EH (cell line): ENCODE measurements at places on chromosomes 3 and 15.
A peak's percentile ranks its signal among the peaks of the same experiment; 100 is the strongest.

DNA sequence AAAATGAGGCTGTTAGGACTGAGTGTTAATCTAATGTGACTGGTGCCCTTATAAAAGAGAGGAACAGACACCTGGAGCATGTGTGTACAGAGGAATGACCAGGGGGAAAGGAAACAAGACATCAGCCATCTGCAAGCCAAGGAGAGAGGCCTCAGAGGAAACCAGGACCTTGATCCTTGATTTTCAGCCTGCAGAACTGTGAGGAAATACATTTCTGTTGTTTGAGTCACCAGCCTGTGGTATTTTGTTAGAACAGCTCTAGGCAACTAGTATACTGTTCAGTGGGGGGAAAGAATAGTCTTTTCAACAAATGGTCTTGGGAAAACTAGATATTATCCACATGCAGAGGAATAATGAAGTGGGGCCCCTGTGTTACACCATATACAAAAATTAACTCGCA, 80.6 kb downstream of the CCR1 start:
- peak; percentile 92 for DNase-seq

DNA sequence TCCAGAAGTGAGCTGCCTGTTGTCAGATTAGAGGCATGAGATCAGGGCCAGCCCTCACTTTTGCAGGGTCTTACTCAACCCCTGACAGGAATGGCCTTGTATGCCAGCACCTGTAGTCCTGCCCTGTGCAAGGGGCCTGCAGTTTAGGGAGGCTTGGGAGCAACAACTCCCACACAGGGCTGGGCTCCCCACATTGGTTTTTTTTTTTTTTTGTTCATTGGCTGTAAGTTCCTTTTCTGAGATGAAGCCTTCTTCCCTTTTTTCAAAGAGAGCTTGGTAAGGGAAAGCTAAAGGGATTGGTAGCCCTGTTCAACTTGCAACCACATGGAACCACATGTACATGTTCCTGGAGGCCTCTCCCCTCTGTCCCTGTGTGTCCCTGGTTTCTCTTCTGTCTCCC, 46.4 kb downstream of the TNFAIP8L3 start:
- DNase-seq = no peak

GRCh38 chr3:4972652-4973643, 6.3 kb upstream of the BHLHE40 start:
- DNase-seq = no peak

GRCh38 chr3:87413814-87414213, 137.4 kb upstream of the POU1F1 start:
- DNase-seq = peak; percentile 36

DNA sequence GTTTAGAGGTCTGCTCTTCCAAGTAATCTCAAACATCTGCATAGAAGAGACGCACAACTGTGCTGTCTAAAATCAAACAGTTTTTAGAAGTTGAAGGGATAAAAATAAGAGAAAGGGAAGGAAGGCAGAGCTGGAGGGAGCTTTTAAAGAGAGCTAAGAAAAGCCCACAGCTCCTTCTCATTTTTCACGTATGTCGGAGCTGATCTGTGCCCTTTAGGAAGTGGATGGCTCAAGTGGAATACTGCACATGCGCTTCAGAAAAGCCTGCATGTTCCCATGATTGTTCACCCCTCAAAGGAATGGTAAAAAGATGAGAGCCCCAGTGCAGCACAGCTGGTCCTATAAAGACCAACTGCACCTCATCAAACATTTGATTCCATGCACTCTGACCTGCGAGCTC, 207.2 kb downstream of the ADAMTS17 start:
- no peak for DNase-seq

DNA sequence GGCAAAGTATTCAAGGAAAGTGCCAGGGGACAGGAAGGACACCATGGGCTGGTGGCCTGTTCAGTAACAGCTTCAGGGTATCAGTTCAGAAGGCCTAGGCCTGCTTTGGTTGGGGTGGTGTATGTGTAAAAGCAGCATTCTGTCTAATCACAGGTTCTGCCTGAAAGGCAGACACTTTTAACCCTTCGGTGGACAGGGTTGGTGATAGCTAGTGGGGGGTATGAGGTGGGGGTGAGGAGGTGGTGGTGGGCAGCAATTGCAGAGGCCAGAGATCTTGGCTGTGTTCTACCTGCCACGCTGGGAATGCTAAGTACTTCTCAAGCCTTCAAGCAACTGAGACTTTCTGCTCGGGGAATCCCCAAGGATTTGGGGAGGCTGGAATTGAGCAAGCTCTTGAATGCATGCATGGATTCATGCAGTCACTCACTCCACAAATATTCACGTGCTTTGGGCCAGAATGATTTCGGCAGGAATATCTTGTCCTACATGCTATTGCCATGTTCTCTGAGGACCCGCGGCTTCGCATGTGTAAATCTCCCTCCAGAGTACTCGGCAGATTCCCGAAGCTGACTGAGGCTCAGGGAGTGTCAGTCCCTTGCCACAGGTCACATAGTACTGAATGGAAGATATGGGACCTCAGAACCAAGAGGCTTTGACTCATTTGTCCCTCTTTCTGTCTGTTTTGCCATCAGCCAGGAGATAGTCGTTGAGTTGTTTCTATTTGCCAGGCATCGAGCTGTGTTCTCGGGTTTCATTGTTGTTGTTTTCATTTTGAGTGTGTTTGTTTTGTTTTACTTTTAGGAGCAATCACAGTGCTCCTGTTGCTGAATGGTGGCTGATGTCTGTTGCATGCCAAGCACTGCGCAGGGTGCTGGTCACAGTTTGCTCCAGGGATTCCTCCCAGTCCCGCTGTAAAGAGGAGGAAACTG, 65.5 kb downstream of the SMAD3 start:
- DNase-seq = no peak

- peak; percentile 2 for DNase-seq
These were observed 252.0 kb downstream of the CACNA2D3 start for GRCh38 chr3:54374214-54374852.
